ENCODE measurements at places on chromosomes 7 and 10.

DNA sequence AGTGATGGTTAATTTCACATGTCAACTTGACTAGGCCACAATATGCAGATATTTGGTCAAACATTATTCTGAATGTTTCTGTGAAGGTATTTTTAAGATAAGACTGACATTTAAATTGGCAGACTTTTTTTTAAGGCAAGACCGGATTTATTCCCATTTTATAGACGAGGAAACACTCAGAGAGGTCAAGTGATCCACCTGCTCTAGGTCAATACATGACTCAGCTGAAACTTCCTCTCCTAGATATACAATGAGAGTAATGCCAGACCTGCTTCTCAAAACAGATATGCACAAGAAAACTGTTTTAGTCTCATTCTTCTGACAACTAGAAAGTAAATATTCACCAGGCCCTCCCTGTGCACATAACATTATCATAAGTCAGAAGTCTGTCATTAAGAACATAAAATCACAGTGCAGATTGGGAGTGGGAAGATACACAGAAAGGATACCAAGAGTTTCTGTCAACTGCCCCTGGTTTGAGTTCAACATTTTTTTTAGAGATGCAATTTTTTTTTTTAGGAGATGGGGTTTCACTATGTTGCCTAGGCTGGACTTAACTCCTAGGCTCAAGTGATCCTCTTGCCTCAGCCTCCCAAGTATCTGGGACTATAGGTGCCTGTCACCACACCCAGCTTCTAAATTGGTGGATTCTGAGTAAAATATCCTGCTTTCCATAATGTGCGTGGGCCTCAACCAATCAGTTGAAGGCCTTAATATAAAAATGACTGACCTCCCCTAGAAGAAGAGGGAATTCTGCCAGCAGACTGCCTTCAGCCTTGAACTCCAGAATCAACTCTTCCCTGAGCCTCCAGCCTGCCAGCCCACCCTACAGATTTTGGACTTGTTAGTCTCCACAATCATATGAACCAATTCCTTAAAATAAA lies 121.4 kb downstream of the ZFAND4 start:
- DNase-seq: no peak

DNA sequence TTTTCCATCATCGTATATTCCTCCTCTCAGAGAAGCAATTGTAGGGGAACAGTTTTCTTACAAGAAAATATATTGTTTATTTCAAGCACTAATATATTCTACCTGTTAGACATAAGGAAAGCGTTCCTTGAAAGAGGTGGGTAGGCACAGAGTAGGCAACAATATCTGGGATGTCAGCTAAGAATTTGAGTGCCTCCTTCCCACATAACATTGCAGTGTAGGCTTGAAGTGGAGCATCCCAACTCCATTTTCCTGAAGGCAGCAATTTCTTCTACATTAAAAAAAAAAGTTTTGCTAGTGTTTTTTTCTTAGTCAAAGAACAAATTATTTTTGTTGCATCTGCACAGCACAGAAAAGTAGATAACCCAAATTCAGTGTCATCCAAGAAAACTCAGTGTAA lies 20.8 kb downstream of the BCAP29 start:
- DNase-seq: no peak

DNA sequence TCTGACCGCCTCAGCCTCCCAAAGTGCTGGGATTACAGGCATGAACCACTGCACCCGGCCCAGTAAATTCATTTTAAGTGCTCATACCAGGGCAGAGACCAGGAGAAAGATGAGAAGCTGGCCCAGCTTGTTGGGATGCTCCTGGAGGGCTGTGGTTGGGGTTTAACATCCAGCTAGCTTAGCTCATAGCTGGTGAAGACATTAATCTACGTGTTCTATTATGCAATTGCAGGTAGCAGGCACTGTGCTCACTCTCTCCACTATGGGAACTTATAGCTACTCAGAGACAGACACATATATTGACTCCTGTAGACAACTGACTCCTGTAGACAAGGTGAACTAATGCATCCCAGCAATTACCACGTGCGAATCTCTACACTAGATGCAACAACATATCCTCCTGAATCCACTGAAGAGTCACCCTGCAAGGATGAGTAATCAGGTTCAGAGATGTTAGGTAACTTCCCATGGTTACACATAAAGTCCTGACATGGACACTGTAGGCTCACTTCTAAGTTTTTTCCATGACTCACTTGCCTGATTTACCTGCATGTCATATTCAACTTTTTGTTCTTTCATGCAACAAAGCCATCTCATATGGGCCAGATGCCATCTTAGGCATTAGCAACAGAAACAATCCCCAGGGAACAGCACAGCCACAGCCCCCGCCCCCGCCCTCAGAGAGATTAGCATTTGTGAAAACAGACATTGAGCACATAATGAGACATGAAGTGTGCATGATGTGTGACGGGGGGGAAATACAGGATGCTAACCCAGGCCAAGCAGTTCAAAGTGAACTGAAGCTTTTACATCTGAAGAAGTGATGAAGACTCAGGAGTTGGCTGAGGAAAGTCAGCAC lies 37.2 kb downstream of the ERLIN1 start:
- DNase-seq: no peak

DNA sequence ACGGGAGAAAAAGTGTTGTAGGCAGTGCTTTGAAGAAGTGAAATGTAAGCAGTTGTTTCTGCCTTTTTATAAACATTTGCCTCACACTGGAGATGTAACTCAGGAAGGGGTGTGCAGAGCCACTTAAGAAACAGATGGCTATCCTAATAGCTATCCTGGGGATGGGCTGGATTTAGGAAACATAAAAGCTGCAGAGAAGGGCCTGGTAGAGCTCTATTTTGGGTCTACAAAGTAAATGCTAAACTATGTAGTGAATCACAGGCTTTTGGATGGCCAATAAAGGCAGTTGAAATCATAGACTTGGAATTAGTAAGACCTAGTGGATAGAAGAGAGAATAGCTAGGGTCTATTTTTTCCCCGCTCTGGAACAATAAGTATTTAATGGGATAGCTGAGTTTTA lies 79.9 kb upstream of the AGR3 start:
- no peak for DNase-seq

DNA sequence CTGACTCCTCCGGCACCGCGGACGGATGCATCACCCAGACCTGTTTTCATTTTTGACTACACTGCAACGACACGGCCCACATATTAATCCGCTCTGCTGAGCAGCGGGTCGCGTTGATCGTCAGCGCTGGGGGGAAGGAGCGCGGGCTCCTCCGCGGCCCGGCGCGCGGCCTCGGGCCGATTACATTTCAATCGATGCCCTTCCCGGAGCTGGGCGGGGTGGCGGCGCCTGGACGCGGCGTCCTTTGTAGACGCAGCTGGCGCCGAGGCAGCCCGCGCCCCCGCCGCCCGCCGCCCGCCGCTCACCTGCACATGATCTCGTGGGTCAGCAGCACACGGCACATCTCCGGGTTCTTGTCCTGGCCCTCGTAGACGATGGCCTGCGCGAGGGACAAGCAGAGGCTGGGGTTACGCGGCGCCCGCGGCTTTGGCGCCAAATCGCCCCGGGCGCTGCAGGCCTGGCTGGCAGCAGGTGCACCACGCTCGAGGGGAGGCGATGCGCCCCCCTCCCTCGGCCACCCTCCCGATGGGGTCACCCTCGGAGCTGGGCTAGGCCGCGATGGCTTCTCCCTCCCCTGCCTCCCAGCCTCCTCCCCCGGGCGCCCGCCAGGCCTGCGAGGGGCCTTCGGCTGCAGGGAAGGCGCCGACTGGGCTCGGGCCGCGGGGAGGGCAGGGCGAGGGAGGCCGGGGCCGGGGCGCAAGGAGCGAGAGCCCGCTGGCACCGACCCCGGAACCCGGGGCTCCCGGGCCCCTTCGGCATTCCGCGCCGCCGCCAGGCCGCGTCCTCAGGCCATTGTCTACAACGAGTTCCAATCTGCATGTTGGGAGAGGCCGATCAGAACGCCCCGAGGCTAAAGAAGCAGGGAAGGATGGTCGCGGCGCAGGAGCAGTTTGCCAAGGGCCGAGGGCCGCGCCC lies 5.2 kb downstream of the EBF3 start:
- no peak for DNase-seq

DNA sequence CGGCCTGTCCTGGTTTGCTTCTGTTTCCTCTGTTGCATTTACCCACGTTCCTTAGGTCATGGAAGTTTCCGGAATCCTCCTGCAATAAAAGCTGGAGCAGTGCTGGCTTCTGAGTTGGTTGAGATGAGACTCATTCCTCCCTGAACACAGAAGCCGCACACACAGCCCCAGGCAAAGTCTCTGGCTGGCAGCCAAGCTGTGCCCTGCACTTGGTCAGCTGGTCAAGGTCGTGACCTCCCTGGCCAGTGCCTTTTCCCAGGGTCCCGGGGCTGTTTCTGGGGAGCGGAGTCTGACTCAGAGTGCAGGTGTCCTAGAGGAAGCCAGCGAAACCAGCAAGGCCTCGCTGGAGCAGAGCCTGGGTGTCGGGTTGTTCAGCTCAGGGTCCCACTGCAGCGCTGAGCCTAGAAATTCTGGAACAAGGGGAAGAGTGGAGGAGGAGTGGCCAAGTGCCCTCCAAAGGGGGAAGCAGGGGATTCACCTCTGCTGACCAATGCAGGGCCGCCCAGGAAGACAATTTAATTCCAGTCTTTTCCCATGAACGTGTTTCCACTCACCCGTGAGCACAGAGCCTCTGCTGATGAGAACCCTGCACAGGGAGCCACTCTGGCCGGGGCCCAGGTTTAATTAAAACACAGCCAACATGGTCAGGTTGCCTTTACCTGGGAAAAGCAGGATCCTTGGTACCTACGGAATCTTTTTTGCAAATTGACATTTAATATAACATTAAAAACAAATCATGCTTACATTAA lies 245.5 kb upstream of the PPP2R2D start:
- DNase-seq: no peak

GRCh38 chr7:3259711-3260400 lies 41.2 kb upstream of the SDK1 start:
- no peak for DNase-seq

GRCh38 chr10:100972115-100972903 lies 3.0 kb downstream of the SEMA4G start:
- DNase-seq: no peak
